ENCODE measurements at places on chromosomes 6 and 20.

- H3K4me1 ChIP-seq, result peaks cover 49% of the 10 kb centered on the region
- peak; percentile 54 for DNase-seq
- peak overlapping the region; percentile 83 for H3K4me3 ChIP-seq
Measured at GRCh38 chr20:846894-847278, 13.4 kb downstream of the FAM110A start.

DNA sequence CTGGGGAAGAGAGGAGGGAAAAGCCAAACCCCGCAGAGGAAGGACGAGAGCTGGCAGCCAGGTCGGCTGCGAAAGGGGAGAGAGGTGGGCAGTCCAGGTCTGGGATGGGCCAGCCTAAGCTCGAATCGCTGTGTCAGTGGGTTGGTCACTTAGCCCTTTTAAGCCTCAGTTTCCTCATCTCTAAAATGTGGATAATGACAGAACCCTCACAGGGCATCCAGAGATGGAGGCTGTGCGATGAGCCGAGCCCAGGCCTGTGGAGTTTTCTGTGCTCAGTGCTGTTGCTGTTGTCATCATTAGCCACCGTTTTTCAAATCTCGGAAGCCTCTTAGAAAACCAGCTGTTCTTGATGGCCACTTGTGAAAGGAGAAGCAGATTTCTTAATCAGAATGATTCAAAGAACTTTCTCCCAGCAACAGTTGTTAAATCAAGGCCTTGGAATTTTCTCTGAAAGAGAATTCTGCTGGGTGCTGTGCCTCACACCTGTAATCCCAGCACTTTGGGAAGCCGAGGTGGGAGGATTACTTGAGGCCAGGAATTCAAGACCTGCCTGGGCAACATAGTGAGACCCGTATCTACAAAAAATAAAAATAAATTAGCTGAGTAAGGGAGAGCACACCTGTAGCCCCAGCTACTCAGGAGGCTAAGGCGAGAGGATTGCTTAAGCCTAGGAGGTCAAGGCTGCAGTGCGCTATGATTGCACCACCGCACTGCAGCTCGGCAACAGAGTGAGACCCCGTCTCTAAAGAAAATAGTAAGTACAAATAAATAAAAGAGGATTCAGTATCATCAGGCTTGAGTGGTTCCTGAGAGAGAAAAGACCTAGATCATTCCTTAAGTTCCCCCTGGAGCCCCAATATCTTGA, 46.3 kb upstream of the ENTPD6 start:
- H3K4me3 ChIP-seq, result peak overlapping the region; percentile 50
- H3K27me3 ChIP-seq, result no peaks in the 10 kb centered on the region
- DNase-seq, result no peak
- H3K4me1 ChIP-seq, result peaks cover 6% of the 10 kb centered on the region
- H3K27ac ChIP-seq, result no peak overlapping the region
- no peaks in the 10 kb centered on the region for H3K36me3 ChIP-seq

GRCh38 chr6:156948807-156949206, 171.6 kb downstream of the ARID1B start:
- no peaks in the 10 kb centered on the region for H3K36me3 ChIP-seq
- peaks cover 12% of the 10 kb centered on the region for H3K4me1 ChIP-seq
- H3K27ac ChIP-seq, result no peak overlapping the region
- no peaks in the 10 kb centered on the region for H3K27me3 ChIP-seq

GRCh38 chr20:16301986-16302385, 271.3 kb downstream of the KIF16B start:
- no peak overlapping the region for H3K4me3 ChIP-seq
- H3K27me3 ChIP-seq, result no peaks in the 10 kb centered on the region
- H3K4me1 ChIP-seq, result no peaks in the 10 kb centered on the region
- no peak for DNase-seq
- no peaks in the 10 kb centered on the region for H3K36me3 ChIP-seq

DNA sequence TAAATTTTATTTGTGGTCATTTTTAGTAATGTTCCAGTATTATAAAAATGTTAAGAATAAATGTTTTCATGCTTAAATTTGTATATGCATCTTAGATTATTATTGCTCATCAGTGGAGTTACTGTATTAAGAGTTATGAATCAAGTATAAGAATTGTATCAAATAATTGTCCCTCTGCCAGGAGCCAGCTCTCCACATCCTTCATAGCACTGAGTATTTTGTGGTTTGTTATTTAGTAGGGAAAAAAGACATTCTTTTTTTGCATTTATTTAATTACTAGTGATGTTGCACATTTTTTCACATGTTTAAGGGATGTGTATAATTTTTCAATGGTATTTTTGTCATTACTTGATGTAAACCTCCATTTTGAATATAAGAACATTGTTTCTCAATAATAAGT, 102.0 kb downstream of the ADGRB3 start:
- no peak for DNase-seq
- H3K36me3 ChIP-seq, result no peaks in the 10 kb centered on the region
- no peak overlapping the region for H3K27ac ChIP-seq
- H3K27me3 ChIP-seq, result no peaks in the 10 kb centered on the region

DNA sequence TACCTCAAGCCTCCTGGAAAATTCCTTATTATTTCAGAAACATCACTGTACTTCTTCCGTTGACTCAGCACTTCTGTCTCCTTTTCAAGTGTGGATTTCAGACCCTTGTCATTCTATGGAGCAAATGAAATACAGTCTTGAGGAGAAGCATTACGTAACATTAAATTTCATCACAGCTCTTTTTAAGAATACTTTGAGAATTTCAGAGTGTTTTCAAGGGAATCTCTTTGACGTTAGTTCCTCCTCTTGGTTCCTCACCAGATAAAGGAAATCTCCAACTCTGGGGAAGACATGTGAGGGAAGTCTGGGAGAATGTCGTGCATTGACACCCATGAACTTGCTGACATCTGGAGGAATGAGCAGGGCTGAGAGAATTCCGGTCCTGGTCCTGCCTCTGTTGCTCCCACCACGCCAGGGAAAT, 32.3 kb downstream of the UST start:
- no peak for DNase-seq
- no peak overlapping the region for H3K4me3 ChIP-seq
- H3K27ac ChIP-seq, result no peak overlapping the region
- no peaks in the 10 kb centered on the region for H3K36me3 ChIP-seq

GRCh38 chr6:159043947-159044346, 844 bp downstream of the TAGAP start:
- peaks cover 40% of the 10 kb centered on the region for H3K36me3 ChIP-seq
- no peaks in the 10 kb centered on the region for H3K27me3 ChIP-seq
- H3K27ac ChIP-seq, result peak overlapping the region; percentile 95

DNA sequence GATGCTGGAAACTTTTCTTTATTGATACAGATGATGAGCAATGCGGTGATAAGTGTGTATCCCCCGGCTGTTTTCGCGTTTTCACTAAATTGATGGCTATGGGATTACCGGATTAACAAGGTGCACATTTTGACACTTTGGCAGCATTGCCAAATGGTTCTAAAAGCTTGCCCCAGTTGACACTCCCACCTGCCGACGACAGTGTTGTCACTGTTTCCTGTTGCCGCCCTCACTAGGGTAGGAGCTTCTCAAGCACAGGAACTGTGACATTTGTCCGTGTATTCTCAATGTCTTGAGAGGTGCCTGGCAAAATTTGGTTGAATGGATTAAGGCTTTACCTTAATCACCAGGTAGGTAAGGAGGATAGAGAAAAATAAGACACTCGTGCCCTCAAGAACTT, 9.8 kb upstream of the MAPK13 start:
- no peaks in the 10 kb centered on the region for H3K27me3 ChIP-seq
- H3K4me3 ChIP-seq, result peak overlapping the region; percentile 47
- H3K27ac ChIP-seq, result peak overlapping the region; percentile 76

DNA sequence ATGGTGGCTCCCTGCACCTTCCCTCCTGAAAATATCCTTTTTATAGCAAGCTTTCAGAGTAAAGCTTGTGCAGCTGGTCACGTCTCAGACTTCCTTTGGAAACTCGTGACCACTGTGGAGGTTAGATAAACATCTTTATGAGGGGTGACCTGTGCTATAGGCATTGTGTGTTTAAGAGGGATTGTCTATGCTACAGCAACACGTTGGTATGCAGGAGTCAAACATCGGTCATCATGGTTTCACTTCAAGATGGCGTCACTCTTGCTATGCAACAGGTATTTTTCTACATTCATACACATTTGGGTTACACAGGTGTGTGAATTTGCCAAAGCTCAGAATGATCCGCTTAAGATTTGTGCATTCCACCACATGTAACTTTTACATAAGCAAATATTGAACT, 14.6 kb upstream of the BLCAP start:
- no peak overlapping the region for H3K27ac ChIP-seq
- no peak overlapping the region for H3K4me3 ChIP-seq
- H3K36me3 ChIP-seq, result no peaks in the 10 kb centered on the region
- no peaks in the 10 kb centered on the region for H3K27me3 ChIP-seq
- no peaks in the 10 kb centered on the region for H3K4me1 ChIP-seq
- no peak for DNase-seq

DNA sequence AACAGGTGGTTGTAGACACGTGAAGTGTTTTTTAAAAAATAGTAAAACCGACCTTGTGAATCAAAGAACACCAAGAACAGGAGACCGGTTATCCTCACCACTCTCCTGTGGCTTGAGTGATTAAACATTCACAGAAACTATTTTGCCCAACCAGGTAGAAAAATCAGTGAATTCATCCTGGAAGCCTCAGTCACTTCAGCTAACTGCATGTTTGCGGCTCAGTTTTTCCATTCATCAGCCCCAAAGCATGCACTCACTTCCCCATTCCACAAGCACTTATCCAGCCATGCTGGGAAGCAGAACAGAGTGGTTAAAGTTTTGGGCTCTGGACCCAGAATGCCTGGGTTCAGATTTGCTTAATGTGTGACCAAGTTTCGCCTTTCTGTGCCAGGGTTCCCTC, 2.4 kb downstream of the LRRN4 start:
- no peaks in the 10 kb centered on the region for H3K4me1 ChIP-seq
- DNase-seq, result no peak

GRCh38 chr6:2426561-2427340, 181.3 kb upstream of the GMDS start:
- no peaks in the 10 kb centered on the region for H3K4me1 ChIP-seq
- no peak overlapping the region for H3K4me3 ChIP-seq
- H3K27me3 ChIP-seq, result no peaks in the 10 kb centered on the region

Data from CD8-positive, alpha-beta memory T cell (primary cell).